ENCODE measurements at places on chromosomes 1 and 21. TPM values are rescaled to one million over a fixed set of nuclear protein-coding genes. Genes with fewer than 3 reads are reported as not detected.
A peak's percentile ranks its signal among the peaks of the same experiment; 100 is the strongest.

DNA sequence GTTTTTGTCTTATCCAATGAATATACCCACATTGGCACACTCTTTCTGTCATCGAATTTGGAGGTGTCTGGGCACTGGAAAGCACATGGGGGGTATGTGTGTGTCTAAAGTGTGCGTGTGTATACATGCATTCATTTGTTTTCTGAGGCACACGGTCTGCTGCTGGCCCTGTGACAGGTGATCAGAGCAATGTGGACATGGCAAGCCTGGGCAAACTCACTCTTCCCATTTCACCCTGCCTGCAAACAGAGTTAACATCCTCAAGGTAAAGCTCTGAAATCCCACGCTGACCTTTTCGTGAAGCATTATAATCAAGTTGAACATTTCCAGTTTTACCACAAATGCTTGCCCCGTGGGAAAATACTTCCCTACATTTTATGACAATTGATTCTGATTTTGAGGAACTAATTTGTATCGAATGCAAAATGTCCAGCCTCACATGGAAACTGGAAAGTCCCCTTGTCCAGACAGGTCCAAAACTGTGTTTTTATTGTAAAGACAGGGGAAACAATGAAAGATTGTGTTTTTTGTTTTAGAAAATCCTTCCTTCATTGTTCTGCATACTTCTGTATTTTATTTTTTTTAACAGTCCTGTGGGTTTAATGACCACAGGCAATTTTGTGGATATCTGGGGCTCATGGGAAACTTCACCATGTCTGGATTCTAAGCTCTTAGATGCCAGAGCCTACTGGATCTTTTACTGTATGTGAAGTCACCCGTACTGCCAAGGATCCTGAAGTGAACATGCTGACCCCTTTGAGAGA is 160.9 kb downstream of the PBX1 start:
- DNase-seq = no peak

MAN1A2 gene
- total RNA-seq = 17.5 TPM

DNA sequence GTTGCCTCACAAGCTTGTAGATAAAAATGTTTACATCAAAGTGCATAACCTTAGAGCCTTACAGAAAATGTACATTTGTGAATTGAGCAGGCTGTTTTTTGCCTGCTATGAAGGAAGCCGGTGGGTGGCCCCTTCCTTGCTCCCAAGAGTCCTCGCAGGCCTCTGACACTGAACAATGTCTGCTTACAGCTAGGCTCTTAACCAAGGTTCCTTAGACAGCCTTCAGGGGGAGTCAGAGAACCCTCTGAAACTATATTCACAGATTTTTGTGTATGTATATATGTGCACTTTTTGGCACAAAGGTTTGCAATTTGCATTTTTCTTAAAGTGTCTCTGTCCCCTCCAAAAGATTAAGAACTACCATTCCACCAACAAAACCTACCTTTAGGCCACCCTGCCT is 282.6 kb downstream of the BARHL2 start:
- DNase-seq = peak; percentile 6

OR10Z1 gene
- not detected for total RNA-seq

CR1L gene
- not detected for total RNA-seq

FMOD gene
- not detected for total RNA-seq

DNA sequence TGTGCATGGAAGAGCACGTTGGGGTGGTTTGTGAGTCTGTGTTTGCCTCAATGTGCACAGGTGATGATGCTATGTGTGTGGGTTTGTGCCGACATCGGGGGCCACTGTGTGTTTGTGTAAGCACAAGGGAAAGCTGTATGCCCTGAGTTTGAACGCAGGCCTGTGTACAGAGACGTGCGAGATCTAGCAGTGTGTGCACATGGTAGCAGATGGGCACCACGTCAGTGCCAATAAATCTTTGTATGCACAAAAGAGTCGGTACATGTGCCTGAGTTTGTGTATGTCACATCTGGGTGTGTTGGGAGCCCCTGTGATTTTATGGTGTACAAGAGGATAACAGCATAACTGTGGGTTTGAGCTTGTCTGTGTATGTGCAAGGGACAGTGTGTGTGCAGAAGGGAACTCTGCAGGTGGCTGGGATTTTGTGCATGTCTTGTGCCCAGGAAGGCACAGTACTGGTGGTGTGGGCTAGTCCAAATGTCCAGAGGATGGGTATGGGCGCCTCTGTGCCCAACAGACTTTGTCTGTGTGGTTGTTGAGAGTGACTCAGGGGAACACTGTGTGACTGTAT is 32.0 kb upstream of the WASF2 start:
- no peak for DNase-seq

OR2AK2 gene
- total RNA-seq = not detected

CSMD2 gene
- not detected for total RNA-seq

- DNase-seq = no peak
Measured at GRCh38 chr1:58288624-58289142, 257.8 kb downstream of the OMA1 start.

MANEAL gene
- 35.2 TPM for total RNA-seq

DNA sequence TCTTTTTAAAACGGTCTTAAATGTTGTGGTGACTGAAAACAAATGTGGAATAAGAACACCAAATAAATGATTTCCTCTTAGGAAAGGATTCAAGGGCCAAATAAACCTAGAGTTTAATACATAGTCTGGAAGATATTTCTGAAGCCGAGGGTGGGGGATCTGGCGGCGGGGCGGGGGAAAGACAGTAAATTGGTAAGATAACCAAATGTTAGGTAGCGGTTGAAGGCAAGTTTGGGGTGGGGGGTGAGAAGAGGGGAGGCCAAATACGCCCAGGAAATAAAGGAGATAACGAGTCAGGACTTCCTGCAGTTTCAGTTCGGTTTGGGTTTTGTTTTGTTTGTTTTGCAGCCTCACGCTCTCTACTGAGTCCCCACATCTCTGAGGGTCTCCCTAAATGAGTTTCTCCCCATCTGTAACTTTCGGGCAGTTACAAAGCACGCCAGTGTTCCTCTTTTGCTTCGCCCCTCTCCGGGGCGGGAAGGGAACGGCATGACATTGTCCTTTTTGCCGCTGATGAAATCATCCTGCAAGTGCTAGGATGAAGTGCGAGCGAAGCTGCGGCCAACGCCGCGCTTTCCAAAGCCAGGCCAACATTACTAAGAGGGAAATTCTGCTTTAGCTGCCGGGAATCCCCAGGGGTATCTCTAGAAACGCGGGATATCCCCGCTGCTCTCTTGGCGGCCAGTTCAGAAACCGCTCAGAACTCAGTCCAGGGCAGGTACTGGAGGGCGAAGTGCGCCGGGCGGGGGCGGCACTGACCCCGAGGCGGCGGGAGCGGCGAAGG is 844 bp downstream of the NIBAN1 start:
- DNase-seq = peak; percentile 43

GRCh38 chr21:42734323-42734971 is 81.0 kb downstream of the PDE9A start:
- DNase-seq = peak; percentile 65

GRCh38 chr1:61426885-61427284 is 298.1 kb downstream of the TM2D1 start:
- no peak for DNase-seq

GRCh38 chr1:155193275-155193990 is 14.3 kb downstream of the THBS3 start:
- peak; percentile 90 for DNase-seq

A3GALT2 gene
- total RNA-seq = 0.10 TPM

PRAMEF25 gene
- total RNA-seq = not detected

- DNase-seq = no peak
Measured at GRCh38 chr1:13538832-13539231, 25.0 kb upstream of the LRRC38 start.

GRCh38 chr1:66278260-66279021 is 255.5 kb upstream of the SGIP1 start:
- DNase-seq = no peak

SIM2 gene
- total RNA-seq = 9.9 TPM

DNA sequence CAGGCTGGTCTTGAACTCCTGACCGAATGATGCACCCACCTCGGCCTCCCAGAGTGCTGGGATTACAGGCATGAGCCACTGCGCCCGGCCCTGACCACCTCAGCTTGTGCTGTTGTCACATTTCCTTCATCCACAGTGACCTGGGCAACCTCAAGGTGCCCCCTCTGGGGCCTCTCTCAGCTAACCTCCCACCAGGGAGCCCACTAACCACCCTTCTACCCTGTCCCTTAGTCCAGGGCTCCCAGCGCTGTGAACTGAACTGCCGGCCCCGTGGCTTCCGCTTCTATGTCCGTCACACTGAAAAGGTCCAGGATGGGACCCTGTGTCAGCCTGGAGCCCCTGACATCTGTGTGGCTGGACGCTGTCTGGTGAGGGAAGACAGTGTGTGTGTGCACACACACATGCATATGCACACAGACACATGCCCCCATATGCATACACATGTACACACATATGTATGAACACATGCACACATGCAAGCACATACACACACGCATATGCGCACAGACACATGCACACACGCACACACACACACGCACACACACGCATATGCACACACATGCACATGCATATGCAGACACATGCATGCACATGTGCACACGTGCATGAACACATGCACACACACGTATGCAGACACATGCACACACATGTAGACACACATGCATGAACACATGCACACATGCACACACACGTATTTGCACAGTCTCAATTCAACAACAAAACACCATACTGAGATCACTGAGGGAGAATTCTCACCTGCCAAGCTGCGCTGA is 6.2 kb downstream of the ADAMTSL4 start:
- DNase-seq = no peak

DNA sequence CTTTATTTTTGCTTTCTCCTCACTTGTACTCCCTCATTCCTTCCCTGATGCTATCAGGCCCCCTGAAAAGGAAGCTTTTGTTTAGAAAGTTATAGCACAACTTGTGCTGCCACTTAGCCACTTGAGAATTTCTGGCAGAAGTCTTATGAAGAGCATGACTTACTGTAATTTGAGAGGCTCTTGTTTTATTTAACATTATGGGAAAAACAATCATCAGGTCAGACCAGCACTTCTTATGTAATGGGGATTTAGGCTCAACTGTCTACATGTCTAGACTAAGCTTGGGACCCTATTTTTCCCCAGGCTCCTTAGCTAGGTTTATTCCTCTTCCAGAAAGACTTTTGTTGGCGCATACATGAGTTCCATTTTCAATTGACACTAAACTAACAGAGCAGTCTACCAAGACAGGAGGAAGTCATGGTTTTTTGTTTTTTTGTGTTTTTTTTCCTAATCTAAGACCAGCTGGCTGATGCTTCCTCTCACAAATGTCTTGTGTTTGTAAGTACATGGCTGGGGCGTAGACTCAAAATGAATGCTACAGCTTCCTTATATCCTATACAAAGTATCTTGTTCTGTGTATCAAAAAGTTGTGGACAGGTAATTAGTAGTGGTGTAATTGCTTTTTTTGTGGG is 31.5 kb downstream of the TNFSF4 start:
- no peak for DNase-seq

RNF186 gene
- not detected for total RNA-seq

DNA sequence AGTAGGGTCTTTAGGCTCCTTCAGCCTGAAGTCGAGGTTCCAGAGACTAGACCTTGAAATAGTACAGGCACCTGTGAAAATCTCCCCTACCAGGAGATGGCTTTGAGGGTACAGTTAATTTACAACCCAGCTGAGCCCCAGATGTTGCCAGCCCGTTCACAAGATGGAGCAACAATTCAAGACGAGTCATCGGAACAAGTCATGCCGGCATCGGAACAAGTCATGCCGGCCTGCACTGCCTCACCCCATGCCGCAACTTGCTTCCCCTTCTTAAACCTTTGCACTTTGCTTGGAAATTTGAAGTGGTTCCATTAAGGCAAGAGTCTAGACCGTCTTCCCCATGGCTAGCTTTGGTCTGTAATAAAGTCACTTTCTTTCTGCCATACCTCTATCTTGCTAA is 16.0 kb downstream of the HHAT start:
- no peak for DNase-seq

DNA sequence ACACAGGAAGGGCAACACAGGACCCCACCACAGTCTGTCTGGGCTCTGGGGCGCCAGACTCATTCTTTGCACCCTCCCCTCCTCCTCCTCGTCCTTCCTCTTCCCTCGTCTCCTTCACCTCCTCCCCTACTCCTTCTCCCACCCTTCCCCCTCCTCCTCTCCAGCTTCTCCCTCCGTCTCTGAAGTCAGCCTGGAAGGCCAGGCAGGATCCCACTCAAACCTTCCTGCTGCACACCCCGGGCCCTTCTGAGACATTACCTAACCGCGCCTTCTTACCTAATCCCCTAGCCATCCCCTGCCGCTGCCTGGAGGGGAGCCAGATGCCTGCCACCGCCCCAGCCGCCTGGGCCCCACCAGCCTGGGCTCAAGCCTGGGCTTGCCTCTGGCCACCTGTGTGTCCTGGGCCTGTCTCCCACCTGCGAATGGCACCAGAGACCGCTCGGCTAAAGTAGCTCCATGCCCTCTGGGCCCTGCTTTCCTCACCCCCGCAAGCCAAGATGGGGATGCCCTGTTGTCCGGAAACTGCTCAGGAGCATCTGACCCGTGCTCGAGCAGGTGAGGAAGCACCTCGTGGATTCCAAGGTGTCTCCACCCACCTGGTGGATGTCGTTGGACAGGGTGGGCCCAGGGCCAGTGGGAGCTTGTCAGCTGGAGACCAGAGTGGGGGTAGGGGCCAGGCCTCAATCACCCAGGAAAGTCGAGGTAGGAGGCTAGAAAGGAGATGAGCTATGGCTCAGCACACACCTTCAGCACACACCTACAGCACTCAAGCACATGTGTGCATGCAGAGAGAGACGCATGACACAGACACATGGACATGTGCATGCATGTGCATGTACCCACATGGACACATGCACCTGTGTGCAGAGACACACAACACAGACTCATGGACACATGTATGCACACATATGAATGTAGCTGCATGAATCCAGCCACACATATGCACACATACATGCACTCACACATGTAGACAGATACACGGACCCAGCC is 31.9 kb downstream of the WNT9A start:
- no peak for DNase-seq

GART gene
- 59.4 TPM for total RNA-seq

All from HT-29 (cell line).